HT-29 (cell line): ENCODE measurements at places on chromosomes 1 and 21. TPM values are rescaled to one million over a fixed set of nuclear protein-coding genes. Genes with fewer than 3 reads are reported as not detected.

VWA5B1 gene
- total RNA-seq: not detected in 2 replicates

RCSD1 gene
- total RNA-seq: not detected in 2 replicates

AZIN2 gene
- total RNA-seq: 0.13 TPM in 1 of 2 replicates, not detected in the other

- DNase-seq: no peak
These were observed 8.4 kb downstream of the LGR6 start for GRCh38 chr1:202201971-202202370.

GRCh38 chr1:169565335-169566271 is 20.7 kb downstream of the F5 start:
- DNase-seq: peak; percentile 74

DNA sequence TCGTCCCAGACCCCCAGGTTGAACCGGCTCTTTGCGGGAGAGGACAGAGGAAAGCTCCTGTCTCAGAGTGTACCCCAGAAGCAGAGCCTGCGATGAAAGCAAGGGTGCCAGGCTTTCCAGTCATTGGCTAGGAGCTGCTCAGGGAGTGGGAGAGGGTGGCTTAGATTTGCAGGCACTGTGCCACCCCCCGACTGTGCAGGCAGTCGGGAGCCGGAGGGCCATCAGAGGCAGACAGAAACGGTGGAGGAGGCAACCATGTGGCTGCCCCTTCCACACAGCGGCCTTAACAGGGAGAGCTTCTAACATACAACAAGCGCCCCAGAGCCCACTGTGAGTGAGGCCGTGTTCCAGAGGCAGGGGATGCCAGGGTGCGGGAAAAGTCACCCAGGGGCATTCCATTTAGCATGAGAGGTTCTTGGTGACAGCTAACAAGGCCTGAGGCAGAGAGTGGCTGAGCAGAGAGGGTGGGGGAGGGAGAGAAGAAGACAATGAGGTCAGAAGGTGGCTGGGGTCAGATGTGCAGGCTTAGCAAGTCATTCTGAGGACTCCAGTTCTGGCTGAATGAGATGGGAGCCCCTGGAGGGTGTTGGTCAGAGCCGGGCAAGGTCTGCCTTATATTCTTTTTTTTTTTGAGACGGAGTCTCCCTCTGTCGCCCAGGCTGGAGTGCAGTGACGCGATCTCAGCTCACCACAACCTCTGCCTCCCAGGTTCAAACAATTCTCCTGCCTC is 9.5 kb upstream of the C1orf167 start:
- no peak for DNase-seq

DNA sequence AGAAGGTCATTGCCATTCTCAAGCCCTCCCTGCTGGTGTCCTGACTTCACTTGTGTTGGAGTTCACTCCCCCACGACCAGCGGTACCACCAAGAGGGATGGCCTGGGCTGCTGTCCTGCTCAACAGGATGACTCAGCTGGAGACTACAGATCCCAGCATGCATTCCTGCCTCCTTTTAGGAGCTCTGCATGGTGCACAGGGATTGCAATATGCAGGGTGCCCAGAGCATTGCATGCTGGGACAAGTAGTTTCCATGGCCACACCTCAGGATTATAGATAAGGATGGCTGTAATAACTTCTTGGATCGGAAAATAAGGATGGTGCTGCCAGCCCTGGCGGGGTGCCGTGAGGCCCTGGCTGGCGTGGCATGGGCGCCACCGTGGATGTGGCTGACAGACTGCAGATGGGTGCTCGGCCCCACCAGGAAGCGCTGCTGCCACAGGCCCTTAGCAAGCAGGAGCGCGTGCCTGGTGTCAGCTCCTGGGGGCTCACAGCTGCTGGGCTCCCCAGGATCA is 150.0 kb downstream of the CASZ1 start:
- DNase-seq: peak; percentile 36

DNA sequence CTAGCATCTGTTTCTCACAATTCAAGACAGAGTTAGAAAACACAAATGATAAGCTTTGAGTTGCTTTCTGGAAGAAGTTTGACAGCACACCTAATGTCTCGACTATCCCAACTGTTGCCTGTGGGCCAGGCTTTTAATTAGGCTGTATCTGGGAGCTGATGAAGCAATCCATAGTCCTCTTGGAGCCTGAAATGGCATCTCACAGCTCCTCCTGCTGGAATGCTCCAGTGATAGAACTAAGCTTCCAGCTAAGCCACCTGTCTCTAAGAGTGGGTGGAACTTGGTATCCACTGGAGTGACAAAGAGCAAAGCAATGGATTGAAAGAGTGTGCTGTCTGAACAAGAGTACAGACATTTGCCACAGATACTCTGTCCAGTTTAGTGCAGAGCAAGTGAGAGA is 605.3 kb upstream of the NR5A2 start:
- DNase-seq: peak; percentile 74

GRCh38 chr1:43492826-43493225 is 37.9 kb upstream of the PTPRF start:
- no peak for DNase-seq

DNA sequence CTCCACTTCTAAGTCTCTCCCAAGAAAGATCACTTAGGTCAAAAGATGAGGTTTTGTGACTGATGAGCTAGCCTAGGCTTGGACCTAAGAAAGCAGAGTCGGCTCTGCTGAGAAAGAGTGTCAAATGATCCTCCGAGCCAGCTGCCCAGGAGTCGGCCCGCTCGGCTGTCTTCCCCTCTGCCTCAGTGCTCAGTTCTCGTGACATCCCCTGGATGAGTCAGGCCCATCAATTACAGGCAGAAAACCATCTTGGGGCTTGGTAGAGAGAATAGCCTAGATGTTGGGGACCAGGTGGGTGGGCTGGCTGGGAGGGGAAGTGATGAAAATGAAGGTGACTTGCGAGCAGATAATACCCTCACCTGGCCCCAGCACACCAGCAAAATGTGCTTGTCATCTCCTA is 60.5 kb downstream of the SLC66A1 start:
- DNase-seq: no peak

DNA sequence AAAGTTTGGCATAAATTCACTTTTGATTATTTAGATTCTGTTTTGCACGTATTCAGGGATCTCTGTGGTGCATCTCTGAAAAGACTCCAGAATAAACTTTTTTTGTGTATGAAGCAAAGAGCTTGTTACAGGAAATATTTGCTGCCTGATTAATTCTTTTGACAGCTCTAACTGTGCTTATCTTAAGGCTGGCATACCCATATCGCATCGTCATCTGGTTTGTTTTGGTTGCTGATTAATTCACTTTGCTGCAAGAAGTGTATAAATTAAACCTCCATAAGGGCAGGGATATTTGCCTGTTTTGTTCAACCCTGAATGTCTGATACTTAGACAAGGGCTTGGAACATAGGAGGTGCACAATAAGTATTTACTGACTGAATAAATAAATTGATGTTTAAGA is 17.5 kb upstream of the DUSP10 start:
- no peak for DNase-seq

DNA sequence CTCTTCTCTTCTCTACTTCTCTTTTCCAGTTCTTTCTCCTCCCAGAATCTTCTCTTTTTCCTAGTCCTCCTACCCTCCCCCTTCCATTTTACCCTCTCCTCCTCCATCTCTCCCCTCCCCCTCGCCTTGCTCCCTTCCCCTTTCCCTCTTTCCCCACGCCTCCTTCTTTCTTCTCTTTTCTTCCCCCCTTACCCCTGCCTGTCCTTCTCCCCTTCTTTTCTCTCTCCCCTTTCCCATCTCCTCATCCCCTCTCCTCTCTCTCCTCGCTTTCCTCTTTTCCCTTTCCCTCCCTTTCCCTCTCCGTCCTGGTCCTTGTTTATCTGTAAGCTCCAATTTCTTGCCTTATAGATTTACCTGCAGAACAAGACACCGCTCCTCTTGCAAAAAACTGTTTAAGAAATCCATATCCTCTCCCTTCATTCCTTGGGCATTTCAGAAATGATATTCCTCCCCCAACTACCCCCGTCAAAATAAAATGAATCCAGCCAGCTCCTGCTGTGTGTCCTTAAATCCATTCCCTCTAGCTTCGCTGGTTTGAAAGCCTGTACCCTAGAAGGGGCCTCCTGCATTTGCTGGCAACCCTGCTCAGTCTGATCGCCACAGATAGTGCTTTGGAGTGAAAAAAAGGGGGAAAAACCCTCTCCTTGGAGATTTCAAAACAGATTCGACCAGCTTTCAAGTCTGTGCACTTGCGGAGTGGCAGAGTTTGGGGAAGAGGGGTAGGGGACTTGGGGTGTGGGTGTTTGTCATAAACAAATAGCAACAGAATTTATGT is 89.4 kb downstream of the PAPPA2 start:
- DNase-seq: no peak

GRCh38 chr1:154222518-154222917 is 1.8 kb downstream of the UBAP2L start:
- no peak for DNase-seq

GRCh38 chr1:234927312-234927970 is 201.2 kb downstream of the TOMM20 start:
- no peak for DNase-seq

- DNase-seq: no peak
These were observed 335.9 kb downstream of the RGS7 start for GRCh38 chr1:241020851-241021697.

GRCh38 chr1:153227810-153228209 is 10.4 kb downstream of the PRR9 start:
- DNase-seq: no peak

- DNase-seq: no peak
These were observed 12.7 kb upstream of the HMGCL start for GRCh38 chr1:23837908-23838307.
